ENCODE measurements at places on chromosomes 1 and 21.

- peak; percentile 70 for DNase-seq
Observed at GRCh38 chr1:176241385-176242015, 34.4 kb upstream of the COP1 start.

DNA sequence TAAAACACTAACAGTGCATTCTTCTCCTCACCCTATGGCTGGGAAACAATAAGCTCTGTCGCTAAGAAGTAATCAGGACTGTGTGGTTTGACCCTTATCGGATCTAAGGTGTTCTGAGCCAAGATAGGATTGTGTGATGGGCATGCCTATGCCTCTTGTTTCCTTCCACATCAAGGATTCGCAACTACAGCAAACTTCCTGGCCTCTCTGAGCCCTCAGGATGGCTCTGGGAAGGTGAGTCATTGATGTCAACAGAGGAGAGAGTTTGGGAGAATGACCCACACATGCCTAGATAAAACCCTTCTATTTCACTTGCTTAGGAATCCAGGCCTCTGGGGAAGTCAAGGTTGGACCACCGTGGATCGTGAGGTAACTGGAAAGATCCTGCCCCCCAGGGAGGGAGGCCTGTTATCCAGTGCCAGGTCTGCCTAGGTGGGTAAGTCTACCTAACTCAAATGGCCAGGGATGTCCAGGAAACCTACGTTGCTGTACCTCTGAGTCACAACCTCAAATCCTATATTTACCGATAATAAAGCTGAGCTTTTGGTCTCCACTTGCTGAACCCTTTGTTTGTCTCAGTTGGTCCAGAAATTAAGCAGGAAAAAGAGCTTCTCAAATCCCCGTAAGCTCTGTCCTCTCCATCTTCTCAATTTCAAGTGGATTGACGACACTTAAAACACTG lies 27.4 kb downstream of the TIAM1 start:
- DNase-seq, result no peak

- peak; percentile 43 for DNase-seq
Observed at GRCh38 chr1:22854688-22855565, 117.7 kb downstream of the LACTBL1 start.

DNA sequence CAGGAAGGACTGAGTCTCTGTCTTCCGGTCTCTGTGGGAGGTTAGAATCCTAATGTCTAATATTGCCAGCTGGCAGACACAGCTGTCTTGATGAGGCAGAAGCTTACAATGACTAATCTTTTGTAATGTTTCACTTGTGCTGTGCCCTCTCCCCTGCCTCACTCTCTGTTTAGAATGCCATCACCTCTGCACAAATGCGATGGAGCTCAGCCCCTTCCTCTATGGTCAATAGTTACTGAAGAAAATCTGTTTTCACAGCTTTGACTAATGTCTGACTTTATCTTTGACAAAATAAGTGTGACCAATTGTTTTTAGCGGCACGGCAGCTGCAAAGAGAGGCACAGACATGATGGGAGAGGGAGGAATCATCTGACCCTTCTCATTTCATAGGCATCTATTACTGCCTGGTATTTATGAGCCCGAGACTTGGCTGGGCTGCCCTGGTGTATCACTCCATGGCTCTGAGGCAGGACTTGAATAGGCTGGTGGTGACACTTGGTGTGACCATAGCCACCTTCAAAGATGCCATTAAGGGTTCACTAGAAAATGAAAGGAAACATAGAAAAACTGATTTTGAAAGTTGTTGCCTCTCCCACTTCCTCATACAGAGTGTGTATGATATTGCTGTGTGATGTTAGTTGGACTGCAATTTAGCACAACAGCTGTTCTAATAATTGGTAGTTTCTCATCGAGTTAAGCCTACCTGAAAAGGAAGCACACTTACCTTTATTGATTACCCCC lies 163.2 kb upstream of the NBPF11 start:
- peak; percentile 72 for DNase-seq

- no peak for DNase-seq
Observed at GRCh38 chr1:109322974-109323373, 16.2 kb upstream of the MYBPHL start.

- DNase-seq, result no peak
Observed at GRCh38 chr1:178494569-178494971, 2.2 kb downstream of the CLEC20A start.

DNA sequence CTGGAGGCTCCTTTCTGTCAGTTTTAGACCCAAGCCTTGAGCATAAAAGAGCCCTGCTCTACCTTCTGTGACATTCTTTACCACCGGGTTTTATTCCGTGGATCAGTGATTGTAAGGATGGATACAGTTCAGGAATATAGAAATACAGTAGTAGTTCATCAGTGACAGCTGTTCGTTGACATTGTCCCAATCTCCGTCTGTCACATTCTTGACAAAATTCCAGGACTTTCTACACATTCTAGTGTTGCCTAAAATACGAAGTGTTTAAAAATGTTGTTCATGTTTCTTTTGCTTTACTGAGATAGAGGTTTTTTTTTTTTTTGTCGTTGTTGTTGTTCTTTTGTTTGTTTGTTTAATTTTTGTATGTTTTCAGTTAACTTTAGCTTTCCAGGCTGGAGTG lies 29.9 kb downstream of the MAP10 start:
- no peak for DNase-seq

- DNase-seq, result no peak
Observed at GRCh38 chr1:244383278-244383884, 68.3 kb downstream of the ADSS2 start.

- DNase-seq, result no peak
Observed at GRCh38 chr21:15837645-15838044, 107.9 kb downstream of the USP25 start.

- no peak for DNase-seq
Observed at GRCh38 chr1:66041654-66042053, 249.0 kb downstream of the PDE4B start.

GRCh38 chr1:91759076-91759475 lies 126.9 kb downstream of the TGFBR3 start:
- DNase-seq, result no peak

DNA sequence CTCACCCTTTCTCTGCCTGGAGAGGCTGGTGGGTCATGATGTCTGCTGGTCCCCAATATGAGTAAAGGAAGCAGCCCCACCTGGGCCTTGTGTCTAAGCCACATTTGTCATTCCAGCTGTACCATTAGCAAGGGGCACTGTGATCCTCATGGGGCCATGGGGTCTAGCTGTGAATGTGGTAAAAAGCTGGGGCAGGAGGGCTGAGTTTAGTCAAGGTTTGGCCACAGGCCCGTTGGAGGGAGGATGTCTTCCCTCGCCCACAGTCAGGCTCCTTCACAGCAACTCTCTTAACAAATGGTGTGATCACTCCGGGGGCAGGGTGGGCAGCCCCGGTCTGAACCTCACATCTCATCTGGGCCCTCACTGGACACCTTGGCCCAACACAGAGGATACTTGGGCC lies 115.4 kb downstream of the DMRTB1 start:
- no peak for DNase-seq

- DNase-seq, result no peak
Observed at GRCh38 chr21:44815852-44816628, 1.8 kb downstream of the SUMO3 start.

DNA sequence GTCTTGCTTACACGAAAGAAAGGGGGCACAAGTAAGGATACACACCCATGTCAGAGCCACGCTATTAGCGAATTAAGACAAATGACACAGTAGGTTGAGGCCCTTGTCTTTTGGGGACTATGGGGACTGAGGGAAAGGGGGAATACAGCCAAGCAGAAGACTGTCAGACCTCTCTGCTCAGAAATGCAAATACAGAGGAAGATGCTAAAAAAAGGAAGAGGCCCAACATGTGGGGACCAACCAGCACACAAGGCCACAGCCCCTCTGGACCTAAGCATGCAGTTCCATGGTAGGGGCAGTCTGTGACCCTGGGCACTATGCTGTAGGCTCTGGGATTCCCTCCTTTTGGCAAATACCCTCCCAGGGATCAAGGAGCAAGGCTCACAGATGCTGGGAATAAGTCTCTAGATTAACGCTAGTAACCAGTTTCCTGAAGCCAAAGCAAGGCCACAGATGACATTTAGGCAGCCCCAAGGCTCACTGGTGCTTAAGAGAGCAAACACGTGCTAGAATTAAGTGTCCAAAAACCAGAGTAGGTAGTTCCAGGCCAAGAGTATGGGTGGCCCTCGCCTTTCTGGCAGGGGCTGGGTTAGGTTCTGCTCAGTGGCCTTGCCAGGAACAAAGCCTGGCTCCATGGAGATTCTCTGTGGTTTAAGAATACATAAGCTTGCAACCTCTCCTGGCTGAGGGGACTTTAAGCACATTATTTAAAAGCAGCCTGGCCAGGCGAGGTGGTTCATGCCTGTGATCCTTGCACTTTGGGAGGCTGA lies 38.2 kb downstream of the RABIF start:
- no peak for DNase-seq

DNA sequence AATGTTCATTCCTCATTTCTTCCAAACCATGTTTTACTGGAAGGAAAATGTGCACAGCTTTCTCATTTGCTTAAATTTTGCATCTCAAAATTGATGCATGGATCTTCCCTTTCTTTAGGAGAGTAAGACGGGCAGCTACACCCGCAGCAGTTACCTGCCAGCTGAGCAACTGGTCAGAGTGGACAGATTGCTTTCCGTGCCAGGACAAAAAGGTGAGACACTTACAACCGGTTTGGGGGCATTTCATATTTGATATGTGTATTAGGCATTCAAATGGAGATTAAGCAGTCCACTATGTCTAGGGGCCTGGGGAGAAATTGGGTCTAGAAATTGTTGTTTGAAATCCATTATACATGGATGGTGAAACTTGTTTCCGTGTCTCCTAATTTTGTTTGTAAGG lies 12.9 kb downstream of the C8A start:
- no peak for DNase-seq

DNA sequence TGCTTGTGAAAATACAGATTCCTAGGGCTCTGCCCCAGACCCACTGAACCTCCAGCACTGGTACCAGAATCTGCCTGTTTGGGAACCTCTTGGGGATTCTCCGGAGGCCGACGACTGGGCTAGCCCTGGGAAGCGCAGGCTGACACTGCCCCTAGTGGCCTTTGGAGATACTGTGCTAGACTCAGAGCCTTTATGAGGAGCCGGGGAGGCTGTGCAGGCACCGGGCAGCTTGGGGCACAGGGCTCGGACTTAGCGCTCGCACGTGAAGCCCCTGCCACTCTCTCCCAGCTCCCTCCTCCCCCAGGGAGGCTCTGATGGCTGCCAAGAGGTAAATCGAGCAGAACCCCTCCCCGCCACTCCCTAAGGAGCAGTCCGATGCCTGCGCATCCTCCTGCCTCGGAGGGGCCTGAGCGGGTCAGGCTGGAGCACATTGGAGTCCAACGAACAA lies 144.6 kb upstream of the TNR start:
- peak; percentile 50 for DNase-seq

DNA sequence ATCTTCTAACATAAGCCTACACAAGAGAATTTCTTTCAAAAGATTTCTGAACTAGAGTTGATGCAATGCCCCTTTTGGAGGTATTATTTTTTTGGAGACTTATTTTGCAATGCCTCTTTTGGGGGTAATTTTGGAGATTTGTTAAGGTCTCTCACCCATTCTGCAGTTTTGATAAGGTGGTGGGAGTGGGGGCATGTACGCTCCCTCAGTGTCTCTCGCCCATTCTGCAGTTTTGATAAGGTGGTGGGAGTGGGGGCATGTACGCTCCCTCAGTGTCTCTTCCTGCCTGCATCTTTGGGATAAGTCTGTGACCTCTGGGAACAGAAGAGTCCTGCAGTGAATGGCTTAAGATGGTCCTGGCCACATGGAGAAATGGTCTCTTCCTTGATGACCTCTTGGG lies 312.2 kb downstream of the ZP4 start:
- DNase-seq, result no peak

DNA sequence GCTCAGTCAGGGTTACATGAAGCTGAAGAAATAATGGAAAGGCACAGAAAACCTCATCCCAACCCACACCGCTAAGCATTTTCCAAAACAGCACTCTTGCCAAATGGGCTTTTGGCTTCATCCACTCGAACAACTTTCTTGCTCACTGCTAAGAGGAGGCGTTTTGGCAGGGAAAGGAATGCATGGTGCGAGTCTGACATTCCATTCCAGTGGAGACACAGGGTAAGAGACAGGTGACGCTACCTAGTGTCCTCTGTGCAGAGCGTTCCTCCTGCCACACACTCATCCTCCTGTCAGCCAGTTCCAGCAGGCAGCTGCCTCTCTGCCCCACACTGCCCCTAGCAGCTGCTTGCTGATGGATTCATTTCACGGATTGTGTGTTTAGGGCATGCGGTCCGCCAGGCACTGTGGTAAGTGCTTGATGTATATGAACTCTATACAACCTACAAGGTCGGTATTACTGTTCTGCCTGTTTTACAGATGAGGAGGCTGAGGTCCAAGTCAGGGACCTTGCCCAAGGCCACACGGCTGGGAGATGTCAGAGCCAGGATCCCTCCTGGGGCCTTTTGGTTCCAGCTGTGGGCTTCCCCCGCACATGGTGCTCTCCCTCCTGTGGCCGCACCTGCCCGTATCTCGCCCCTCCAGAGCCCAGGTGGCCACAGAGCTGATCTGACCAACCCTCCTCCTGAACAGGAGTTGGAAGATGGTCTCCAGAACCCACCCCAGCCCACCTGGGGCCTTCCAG lies 25.7 kb upstream of the BACE2 start:
- peak; percentile 94 for DNase-seq

DNA sequence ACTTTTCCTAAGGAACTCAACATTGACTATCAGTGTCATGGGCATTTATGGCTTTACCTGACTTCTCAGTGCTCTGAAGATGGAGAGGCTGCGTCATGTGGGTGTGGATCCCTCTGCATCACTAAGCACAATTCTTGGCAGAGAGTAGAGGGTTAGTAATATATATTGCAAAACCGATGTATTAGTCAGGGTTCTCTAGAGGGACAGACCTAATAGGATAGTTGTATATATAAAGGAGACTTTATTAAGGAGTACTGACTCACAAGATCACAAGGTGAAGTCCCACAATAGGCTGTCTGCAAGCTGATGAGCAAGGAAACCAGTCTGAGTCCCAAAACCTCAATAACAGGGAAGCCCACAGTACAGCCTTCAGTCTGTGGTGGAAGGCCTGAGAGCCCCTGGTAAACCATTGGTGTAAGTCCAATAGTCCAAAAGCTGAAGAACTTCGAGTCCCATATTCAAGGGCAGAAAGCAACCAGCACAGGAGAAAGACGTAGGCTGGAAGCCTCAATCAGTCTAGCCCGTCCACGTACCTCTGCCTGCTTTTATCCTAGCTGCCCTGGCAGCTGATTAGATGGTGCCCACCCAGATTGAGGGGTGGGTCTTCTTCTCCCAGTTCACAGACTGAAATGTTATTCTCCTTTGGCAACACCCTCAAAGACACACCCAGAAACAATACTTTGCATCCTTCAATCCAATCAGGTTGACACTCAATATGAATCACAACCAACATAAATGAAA lies 159.7 kb upstream of the NRIP1 start:
- peak; percentile 76 for DNase-seq

- no peak for DNase-seq
Observed at GRCh38 chr1:245823408-245824147, 668.8 kb downstream of the KIF26B start.

GRCh38 chr1:172905452-172905851 lies 145.3 kb downstream of the TNFSF18 start:
- DNase-seq, result no peak

DNA sequence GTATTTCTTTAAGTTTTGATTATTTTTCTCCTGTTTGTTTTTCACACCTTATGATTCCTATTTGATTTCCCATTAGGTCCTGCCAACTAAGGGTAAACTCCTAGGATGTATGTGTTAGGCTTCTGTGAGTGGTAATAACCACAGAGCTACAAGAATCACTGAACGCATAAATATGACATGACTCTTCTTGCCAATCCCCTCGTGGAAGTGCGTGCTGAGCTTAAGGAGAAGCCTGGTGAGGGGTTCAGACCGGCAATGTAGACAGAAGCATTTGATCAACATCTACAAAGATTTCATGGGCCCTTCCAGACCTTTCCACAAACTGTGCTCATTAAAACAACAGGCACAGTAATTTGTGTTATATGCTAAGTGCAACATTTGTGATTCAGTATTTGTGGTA lies 273.8 kb upstream of the SNX7 start:
- no peak for DNase-seq
